ENCODE measurements at places on chromosomes 2 and 18. TPM values are rescaled to one million over a fixed set of nuclear protein-coding genes. Genes with fewer than 3 reads are reported as not detected.

The PPP1R1C gene
- 3.0 TPM for polyA plus RNA-seq

The DLX1 gene
- polyA plus RNA-seq: 0.68 TPM

The RPRM gene
- not detected for polyA plus RNA-seq

The CYP26B1 gene
- polyA plus RNA-seq: 1.8 TPM

The LRPPRC gene
- polyA plus RNA-seq: 115 TPM

The WDR35 gene
- polyA plus RNA-seq: 5.4 TPM

The ALPI gene
- not detected for polyA plus RNA-seq

The CPO gene
- polyA plus RNA-seq: 0.25 TPM

The RNU2-63P gene
- 2.4 TPM for polyA plus RNA-seq

The ITGB6 gene
- 174 TPM for polyA plus RNA-seq

The POLE4 gene
- 42.2 TPM for polyA plus RNA-seq

The RRM2 gene
- 34.1 TPM for polyA plus RNA-seq

The CIDEA gene
- 3.0 TPM for polyA plus RNA-seq

The COBLL1 gene
- polyA plus RNA-seq: 11.1 TPM

The AKAIN1 gene
- polyA plus RNA-seq: not detected

The LAMA1 gene
- polyA plus RNA-seq: 4.1 TPM

The CAVIN2 gene
- polyA plus RNA-seq: 9.4 TPM

The NTSR2 gene
- polyA plus RNA-seq: not detected

The CDH20 gene
- not detected for polyA plus RNA-seq

The SCN7A gene
- polyA plus RNA-seq: not detected

The OXER1 gene
- polyA plus RNA-seq: not detected

The MAP3K19 gene
- not detected for polyA plus RNA-seq

The GYPC gene
- polyA plus RNA-seq: not detected

The FAM117B gene
- 0.94 TPM for polyA plus RNA-seq

The CCDC102B gene
- polyA plus RNA-seq: 0.25 TPM

The REG3A gene
- polyA plus RNA-seq: not detected

The GRB14 gene
- 4.2 TPM for polyA plus RNA-seq

The RNF125 gene
- 3.2 TPM for polyA plus RNA-seq

The SIX3 gene
- polyA plus RNA-seq: not detected

The PIEZO2 gene
- polyA plus RNA-seq: 0.08 TPM

The SERPINB3 gene
- 3.8 TPM for polyA plus RNA-seq

The TCF23 gene
- polyA plus RNA-seq: not detected

The RUFY4 gene
- polyA plus RNA-seq: not detected

The FAM110C gene
- polyA plus RNA-seq: 26.3 TPM

The RAD51AP2 gene
- polyA plus RNA-seq: 0.01 TPM

The TCF4 gene
- 13.2 TPM for polyA plus RNA-seq

The TLX2 gene
- not detected for polyA plus RNA-seq

The IL36G gene
- polyA plus RNA-seq: 62.8 TPM

The L3MBTL4 gene
- 0.15 TPM for polyA plus RNA-seq

The PRPF40A gene
- 121 TPM for polyA plus RNA-seq

The COL4A4 gene
- 0.03 TPM for polyA plus RNA-seq

The DNAH6 gene
- polyA plus RNA-seq: 0.08 TPM

The TFCP2L1 gene
- 31.0 TPM for polyA plus RNA-seq

The CABYR gene
- polyA plus RNA-seq: 6.9 TPM

The CDCA7 gene
- 30.1 TPM for polyA plus RNA-seq

The EFHD1 gene
- not detected for polyA plus RNA-seq

The CXXC1 gene
- 49.0 TPM for polyA plus RNA-seq

The BCL11A gene
- polyA plus RNA-seq: 5.3 TPM

The UCN gene
- 0.10 TPM for polyA plus RNA-seq
